Cortex of kidney (tissue), 1 donor: ENCODE measurements at places on chromosomes 5 and 9.
A peak's percentile ranks its signal among the peaks of the same experiment; 100 is the strongest.

DNA sequence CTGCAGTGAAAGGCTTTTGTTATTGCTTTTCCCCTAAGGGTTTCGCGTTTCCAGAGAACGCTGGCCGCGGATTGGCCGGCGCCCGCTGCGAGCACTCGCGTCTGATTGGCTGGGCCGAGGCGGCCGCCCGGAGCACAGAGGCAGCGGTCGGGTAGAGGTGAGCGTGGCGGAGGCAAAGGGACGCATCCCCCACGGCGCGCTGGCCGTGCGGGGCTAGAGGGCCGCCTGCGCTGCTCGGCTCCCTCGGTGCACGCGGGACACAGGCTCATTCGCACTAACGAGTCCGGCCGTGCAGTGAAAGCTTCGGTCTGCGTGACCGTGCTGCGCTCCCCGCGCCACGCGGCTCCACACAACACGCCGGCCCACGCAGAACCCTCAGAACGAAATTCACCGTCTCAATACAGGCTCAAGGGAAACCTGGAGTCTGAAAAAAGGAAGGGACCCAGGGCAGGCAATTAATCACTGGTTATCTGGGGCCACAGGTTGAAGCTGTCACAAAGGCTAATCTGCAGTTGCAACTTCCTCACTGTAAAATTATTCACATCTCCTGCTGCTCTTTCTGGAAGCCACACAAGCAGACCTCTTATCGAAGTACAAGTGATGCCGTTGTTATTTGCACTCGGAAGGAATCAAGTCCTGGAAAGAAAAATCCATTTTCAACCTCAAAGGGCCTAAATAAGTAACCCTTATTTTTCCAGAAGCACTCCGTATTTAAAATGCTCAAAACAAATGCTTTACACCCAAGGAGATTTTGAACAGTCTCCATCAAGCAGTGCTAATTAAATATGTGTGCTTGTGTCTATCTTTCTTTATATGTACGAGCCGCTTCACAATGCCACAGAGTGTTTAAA, 94.6 kb downstream of the ZNF608 start:
- peak; percentile 14 for DNase-seq

DNA sequence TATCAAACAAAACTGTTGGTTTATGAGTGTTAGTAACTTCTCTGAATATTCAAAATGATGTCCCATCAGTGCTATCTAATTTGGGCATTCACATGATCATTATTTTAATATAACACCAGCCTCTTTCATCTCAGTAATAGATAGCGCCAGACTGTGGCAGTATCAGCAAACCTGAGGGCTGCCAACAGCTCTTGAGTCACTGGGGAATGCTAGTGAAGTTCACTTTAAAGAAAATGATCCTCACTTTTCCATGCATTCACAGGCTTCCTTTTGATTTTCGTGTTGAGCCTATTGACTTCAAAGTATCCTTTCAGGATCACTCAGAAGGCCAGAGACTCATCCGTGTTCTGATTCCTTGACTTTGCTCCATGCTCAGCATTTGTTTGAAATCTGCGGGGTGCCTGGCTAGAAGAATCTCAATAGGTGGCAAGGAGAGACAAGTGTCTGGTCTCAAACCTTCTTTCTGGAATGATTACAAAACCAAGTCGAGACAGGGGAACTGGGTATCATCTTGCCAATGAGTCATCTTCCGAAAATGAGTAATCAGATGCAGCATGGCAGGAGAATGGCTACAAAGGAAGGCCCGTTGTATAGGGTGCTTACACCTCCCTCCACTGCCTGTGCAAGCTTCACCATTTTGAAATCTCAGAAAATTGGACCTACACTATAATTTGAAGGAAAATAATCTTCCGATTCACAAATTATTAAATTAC, 509.1 kb downstream of the RASEF start:
- no peak for DNase-seq

DNA sequence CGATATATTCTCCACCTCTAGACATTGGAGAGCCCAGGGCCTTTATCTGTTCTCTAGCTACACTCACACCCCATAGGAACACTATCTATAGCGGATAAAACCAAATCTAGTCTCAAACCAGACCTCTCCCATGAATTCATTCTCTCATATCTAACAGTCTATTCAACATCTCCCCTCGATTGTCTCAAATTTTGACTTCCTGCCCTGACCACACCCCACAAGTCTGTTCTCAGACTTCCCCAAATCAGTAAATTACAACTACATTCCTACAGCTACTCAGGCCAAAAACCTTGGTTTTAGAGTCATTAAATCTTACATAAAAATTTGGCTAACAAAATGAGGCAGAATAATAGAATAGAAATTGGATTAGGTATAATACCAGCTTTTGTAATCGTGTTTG, 12.5 kb upstream of the SLC1A3 start:
- DNase-seq: no peak

- no peak for DNase-seq
These were observed 101.8 kb upstream of the MAST4 start for GRCh38 chr5:66494437-66494836.

DNA sequence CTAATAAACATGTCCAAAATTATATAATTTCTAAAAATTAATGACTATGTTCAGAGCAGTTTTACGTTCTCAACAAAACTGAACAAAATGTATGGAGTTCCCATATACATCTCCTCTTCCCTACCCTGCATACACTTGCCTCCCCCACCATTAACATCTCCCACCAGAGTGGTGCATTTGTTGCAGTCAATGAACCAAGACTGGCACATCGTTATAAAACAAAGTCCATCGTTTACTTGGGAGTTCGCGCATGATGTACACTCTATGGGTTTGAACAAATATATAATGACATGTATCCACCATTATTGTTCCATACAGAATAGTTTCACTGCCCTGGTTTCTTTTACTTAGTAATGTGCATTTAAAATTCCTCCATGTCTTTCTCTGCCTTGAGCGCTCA, 130.1 kb downstream of the APBA1 start:
- no peak for DNase-seq

GRCh38 chr5:1658665-1659064, 134.9 kb upstream of the LPCAT1 start:
- DNase-seq: no peak

- no peak for DNase-seq
These were observed 14.6 kb downstream of the KIF4B start for GRCh38 chr5:155027993-155028629.

- no peak for DNase-seq
These were observed 64.8 kb downstream of the GRIN3A start for GRCh38 chr9:101673642-101674041.

GRCh38 chr9:109941771-109942170, 161.8 kb downstream of the PALM2AKAP2 start:
- no peak for DNase-seq

DNA sequence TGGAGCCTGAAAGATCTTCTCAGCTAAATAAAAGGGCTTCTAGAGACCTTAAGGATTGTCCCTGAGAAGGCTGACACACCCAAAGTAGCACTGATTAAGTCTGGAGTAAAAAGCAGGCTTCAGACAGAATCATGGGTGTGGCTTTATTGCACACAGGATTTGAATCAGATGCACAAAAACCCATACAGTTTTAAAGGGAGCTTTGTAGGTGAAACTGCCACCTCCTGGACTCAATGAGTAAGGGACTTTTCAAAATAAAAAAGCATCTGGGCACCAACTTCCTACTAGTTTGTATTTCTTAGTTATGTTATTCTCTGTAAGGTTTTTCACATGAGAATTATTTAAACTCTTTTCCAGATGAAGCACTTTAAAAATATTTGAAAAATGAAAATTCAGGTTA, 129.4 kb downstream of the EDIL3 start:
- DNase-seq: no peak

DNA sequence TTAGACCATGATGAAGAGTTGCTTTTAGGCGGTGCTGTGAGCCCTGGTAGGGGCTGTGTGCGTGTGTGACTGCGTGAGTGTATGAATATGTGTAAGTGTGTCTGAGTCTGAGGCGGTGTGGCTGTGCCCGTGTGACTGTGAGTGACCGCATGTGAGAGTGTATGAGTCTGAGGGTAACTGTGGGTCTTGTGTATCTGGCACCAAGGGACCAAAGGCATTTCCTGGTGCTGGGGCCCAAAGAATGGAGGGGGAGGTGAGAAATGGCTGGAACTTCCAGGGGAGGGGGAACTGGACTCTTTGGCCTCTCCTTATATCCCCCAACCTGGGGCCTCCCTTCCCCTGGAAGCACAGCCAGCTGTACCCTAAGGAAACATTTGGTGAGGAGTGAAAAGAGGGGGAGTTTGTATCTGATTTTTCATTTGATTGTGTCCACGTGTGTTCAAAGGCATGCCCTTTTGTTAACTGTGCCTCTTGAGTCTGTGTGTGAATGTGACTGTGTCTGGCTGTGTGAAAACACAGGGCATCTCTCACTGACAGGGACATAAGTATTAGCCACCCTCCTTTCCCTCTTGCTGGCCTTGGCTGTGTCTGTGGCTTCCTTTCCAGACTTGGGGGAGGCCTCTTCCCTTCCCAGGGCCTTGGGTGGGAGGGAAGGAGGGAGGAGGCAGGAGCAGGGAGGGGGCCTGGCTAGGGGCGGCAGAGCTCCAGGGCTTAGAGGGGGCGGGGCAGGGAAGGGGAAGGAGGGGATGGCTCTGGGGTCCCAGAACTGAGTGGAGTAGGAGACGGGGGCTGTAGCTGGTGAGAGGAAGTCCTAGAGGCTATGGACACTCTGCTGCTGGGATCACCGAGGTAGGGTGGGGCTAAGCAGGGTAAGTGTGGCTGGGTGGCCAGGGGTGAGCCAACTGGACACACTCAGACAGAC, 1.4 kb downstream of the IL11RA start:
- DNase-seq: no peak

DNA sequence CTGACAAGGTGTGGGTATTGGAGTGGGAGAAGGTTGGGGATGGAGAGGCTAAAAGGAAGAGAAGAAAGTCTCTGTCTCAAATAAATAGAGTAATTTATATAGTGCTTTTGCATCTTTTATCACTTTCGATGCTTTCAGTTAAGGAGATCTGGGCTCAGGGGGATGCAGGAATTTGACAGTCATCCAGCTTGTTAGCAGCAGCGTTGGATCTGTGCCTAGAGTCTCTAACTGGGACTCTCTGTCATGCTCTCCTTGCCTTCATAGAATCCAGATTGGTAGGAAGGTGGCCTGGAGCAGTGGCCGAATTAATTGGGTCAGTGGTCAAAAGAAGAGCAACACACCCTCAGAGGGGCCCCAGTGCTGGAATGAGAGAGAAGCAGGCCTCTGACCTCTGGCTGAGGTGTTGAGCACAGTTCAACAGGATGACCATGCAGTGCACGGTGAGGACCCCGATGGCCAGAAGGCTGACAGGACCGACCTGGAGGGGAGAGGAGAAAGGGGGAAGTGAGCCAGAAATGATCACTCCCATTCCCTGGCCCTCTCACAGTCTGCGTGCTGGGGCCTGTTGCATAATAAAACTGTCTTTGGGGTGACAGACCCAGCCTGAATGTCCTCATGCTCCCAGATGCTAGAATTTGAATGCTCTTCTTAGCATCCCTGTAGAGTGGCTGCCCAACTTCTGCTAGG, 7.6 kb downstream of the SLC36A3 start:
- no peak for DNase-seq
